CD8-positive, alpha-beta memory T cell (primary cell): ENCODE measurements at places on chromosomes 6 and 20.

DNA sequence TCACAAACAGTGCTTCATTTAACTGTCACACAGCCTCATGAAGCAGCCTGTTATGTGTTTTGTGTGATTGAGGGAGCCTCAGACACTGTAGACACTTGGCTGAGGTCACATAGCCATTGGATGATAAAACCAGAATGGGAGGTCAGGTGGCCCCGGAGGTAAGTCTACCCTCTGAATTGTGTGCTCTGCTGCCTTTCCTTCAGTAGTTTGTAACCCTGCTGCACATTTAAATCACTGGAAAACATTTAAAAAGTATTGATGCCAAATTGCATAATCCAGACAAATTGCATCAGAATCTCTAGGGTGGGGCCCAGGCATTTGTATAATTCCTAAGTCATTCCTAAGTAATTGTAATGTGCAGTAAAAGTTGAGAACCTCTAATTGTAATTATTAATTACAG, 85.2 kb upstream of the ECI2 start:
- no peak for DNase-seq

- no peak for DNase-seq
Measured at GRCh38 chr6:87738000-87738399, 36.0 kb upstream of the AKIRIN2 start.

DNA sequence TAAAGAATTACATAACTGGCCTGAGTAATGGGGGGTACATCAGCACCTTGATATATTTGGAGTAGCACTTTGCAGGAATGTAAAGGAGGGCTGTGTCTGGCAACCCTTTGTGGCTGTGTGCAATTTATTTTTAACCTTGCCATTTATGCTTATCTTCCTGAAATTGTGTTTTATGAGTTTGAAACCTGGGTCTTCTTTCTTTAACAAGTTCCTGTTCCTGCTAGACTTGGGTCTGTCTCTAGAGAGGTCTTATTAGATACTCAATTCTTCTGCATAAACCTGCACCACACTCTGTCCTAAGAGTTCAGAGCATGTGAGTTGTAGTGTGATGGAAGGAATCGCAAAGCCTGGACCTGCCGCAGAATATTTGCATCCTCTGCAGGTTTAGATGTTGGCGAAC, 181.0 kb downstream of the JARID2 start:
- no peak for DNase-seq

DNA sequence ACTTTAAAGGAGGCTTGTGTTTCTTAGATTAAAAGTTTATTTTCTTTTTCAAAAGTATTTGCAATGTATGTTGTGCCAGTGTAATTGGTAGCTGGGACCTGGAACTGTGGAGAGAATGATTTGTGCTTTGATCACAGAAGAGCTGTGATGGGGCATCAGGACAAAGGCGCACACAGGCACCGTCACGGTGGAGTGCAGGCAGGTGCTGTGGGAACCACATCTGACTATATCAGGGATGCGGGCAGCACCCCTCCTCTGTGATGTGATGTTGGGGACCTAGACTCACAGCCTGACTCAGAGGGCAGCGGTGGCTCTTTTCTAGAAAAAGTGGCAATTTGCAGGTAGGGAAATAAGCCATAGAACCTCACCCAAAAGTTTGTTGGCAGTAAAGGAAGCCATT, 34.5 kb downstream of the SYTL3 start:
- DNase-seq, result no peak

DNA sequence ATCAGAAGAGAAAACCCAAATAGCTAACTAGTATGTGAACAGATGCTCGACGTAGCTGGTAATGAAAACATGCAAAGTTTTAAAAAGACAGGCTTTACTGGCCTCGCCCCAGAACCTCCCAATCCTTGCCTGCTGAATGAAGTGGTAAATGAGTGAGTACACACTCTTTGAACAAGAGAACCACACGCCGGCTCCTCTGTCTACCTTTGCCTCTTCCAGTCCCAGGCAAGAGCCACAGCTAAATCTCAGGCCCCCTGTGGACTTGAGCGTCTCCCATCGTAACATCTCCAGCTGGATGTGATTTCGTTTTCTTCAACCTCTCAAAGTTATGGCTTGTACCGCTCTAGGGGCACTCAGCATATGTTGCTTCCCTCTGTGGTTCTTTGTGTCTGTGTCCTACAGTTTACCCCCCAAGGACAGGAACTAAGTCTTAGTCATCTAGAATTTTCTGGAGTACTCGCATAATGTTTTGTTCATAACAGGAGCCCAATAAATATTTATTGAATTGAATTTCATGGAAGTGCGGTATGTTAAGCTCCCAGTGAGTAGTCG, 153.2 kb upstream of the TAB2 start:
- DNase-seq, result no peak

- DNase-seq, result no peak
Measured at GRCh38 chr6:34979218-34979617, 90.2 kb downstream of the ANKS1A start.

- DNase-seq, result no peak
Measured at GRCh38 chr6:19524366-19525186, 312.6 kb upstream of the ID4 start.

- no peak for DNase-seq
Measured at GRCh38 chr6:4614637-4615036, 161.6 kb upstream of the CDYL start.

GRCh38 chr6:142757852-142758628, 186.9 kb downstream of the HIVEP2 start:
- DNase-seq, result no peak

DNA sequence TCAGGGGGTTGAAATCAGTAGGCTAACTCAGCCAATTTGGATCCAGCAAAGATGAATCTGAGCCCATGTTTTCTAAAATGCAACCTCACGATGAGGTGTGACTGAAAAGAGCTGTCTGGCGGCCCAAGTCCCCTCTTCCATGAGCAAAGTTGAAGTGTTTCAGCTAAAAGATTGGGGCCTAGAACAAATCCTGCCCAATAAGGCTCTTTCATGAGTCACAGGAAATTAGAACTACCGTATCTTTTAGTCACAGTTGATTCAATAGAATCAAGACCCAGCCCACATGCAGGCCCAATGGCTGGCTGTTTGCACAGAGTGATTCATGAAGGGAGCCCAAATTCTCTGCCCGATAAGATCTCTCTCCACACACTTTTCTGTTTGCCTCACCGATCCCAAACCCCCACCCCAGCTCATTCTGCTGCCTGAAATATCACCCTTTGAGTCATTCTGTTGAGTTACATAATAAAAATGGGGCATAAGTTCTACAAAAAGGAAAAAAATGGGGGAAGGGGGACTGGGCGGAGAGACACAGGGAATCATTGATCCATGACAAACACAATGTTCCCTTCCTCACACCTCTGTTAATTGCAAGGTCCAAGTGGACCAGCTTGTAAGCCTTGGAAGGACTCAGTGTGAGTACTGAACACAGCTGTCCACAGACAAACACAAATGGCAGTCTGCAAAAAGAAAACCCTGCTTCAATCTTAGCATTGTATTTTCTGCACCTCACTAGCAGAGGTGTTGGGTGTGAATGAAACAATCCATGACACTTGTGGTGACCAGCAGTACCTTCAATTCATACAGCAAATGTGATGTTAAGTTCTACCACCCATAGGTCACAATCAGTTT, 13.8 kb downstream of the FOXQ1 start:
- DNase-seq, result no peak
